Activated CD8-positive, alpha-beta T cell treated with anti-CD3 and anti-CD28 coated beads, Interleukin-2, amount 10 ng/mL, durations not matched to agents 7 days and 5 days (primary cell): ENCODE measurements at places on chromosomes 4 and X.
A peak's percentile ranks its signal among the peaks of the same experiment; 100 is the strongest.

DNA sequence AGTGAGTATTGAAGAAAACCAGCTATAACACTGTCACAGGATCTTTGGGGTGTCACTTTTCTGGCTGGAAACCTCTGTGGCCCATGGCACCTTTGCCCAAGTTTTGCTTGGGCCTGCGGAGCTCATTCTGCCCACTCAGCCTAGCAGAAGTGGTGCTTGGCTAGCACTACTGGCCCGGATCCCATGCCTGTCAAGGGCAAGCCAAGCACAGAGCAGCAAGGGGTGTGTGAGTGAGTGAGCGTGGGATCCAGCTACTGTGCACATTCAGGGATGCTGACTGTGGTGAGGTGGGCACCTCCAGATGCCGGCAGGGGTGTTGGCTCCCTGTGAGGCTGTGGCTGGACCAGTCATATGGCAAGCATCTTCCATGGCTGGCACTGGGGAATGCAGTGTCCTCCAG is 55.4 kb upstream of the RASGEF1B start:
- DNase-seq, result no peak

DNA sequence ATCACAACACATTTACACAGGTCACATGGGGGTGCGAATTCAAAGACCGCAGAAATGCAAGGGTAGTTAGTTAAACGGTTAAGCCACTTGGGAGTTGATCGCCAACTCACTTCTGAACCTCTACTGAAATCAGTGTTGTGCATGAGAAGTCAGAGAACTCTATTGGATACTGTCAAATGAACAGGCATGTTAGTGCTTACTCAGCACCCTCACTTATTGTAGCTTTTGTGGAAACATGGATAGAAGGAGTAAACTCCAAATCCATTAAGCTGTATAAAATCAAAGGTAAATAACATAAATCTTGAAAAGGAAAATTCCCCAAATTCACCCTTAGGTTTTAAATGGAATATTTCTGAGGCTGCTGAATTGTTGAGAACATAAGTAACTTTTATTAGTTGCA is 17.5 kb upstream of the ANXA10 start:
- no peak for DNase-seq

GRCh38 chrX:122666601-122667000 is 517.5 kb upstream of the GRIA3 start:
- DNase-seq, result no peak

GRCh38 chrX:2135421-2135820 is 365.4 kb downstream of the DHRSX start:
- DNase-seq, result no peak

DNA sequence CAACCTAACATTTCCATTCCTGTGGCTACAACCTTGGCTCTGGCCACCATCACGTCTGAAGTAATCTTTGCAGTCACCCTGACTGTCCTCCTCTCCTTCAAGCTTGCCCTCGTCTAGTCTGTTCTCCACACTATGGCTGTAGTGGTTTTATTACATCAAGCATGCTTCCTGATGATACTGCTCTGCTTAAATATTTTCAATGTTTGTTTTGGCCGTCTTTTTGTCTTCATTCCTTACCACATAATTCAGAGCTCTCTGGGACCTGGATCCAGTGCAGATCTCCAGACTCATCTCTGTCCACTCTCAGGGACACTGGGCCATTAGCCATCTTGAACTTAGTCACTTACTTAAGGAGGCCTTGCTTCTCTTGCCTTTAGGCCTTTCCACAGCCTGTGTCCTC is 27.7 kb upstream of the FREM3 start:
- DNase-seq, result no peak

GRCh38 chr4:155587766-155588165 is 78.9 kb upstream of the GUCY1A1 start:
- no peak for DNase-seq

- no peak for DNase-seq
These were observed 39.5 kb downstream of the LEF1 start for GRCh38 chr4:108129196-108129595.

DNA sequence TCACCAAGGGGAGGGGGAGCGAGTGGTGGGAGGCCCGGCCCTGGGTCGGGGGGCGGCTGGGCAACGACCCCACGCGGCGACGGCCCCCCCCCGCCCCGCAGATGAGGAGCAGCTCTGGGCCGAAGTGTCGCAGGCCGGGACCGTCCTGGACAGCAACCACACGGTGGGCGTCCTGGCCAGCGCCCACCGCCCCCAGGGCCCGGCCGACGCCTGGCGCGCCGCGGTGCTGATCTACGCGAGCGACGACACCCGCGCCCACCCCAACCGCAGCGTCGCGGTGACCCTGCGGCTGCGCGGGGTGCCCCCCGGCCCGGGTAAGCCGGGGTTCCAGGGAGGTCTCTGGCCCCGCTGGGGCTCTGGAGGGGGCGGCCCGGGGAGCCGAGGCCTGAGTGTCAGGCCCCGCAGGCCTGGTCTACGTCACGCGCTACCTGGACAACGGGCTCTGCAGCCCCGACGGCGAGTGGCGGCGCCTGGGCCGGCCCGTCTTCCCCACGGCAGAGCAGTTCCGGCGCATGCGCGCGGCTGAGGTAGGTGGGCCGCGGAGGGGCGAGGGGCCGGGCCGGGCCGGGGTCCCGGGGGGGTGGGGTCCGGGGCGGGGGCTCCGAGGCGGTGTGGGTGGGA is 8.7 kb upstream of the FGFRL1 start:
- no peak for DNase-seq

DNA sequence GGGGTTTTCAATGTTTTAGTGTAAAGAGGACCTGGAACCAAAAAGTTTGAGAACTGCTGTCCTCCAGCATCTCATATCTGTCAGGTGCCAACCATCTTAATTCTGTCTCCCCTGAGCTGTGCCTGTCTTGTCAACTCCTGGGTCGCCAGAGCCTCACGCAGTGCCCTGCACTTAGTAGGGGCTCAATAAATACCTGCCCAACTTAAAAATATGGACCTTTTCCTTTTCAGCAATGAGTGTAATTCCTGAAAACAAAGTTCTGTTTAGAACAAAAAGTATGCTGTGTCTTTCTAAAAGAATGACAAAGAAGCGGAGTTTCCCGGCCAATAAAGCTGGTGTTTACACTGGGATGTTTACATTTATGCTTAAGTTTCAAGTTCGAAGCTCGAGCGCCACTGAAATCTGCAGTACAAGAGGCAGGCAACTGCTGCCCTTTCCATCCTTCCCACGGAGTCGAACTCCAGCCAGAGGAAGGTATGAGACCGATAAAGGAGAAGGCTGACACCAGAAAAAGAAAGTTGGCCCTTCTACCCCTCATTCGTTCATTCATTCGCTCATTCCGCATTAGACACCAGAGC is 1.1 kb upstream of the HTATSF1 start:
- peak; percentile 20 for DNase-seq
